Kidney (tissue), 22 donors: ENCODE measurements at places on chromosomes 3 and 15. TPM values are rescaled to one million over a fixed set of nuclear protein-coding genes. Genes with fewer than 3 reads are reported as not detected.

GOLGA8J gene
- not detected for total RNA-seq

DNA sequence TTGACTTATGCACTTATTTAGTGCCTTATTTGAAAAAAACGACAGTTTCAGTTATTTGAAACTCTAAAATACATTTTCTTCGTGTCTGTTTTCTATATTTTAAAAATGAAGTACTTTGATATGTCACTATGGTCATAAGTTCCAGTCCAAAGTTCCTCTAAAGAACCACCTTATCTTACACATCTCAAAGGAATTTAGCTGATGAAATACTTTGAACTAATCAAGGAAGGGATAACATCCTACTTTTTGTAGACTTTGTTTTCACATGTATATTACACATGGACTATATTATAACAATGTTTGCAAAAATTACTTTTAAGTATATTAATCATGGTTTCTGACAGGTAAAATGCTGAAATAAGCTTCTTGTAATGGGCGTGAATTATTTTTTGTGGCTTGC is 265.8 kb upstream of the ZNF717 start:
- no peak overlapping the region for H3K27ac ChIP-seq
- no peaks in the 10 kb centered on the region for H3K36me3 ChIP-seq
- H3K4me3 ChIP-seq = no peak overlapping the region
- no peaks in the 10 kb centered on the region for H3K4me1 ChIP-seq

DNA sequence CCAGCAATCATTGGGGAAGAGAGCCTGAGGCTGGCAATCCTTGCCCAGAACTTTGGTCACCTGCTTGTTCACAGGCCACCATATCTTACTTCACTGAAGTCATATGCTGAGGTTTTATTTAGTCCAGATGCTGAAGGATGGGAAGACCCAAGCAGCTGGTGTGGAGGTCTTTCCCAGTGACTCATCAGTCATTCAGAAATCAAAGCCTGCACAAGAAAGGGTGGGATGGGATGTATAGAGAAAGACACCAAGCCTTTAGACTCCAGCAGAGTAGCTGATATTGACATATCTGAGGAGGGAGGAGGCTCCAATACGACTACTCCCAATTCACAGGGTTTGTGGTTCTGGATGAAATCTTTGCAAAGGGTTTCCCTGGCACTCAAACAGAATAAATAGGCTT is 13.0 kb upstream of the PHLDB2 start:
- no peak overlapping the region for H3K27ac ChIP-seq
- H3K27me3 ChIP-seq = no peaks in the 10 kb centered on the region
- H3K36me3 ChIP-seq = peaks cover 12% of the 10 kb centered on the region

GRCh38 chr3:141410408-141410807 is 42.1 kb downstream of the ZBTB38 start:
- no peaks in the 10 kb centered on the region for H3K27me3 ChIP-seq
- no peak for DNase-seq
- no peaks in the 10 kb centered on the region for H3K4me1 ChIP-seq
- peaks cover 4% of the 10 kb centered on the region for H3K36me3 ChIP-seq

IFT122 gene
- 59.2 TPM for total RNA-seq

DNA sequence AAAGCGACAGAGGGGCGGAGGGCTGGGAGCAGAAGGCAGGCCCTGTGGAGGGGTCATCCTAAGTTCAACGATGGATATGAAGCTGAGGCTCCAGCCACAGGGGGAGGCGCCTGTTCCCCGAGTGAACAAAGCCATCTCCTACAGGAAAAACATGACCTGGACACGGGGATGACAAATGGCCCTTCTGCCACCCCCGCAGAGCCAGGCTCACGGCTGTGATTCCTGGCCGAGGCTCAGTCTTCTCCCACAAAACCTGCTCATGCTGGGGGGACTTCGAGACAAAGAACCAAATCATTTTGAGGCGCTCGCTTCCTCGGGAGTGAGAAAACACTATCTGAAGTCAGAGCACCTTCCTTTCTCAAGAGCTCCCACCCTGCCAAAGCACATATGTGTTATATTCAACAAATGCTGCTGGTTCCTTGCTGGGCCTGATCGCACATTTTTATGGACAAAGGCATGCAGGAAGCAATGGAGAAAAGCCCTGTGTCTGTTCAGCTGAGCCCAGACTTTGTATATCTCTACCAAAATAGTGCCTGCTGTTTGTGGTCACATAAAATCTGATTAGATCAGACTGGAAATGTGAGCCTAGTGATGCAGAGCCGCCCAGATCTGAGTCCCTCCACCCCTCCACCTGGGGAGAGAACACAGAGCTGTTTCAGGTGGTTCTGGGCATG is 5.6 kb downstream of the RBP1 start:
- no peaks in the 10 kb centered on the region for H3K36me3 ChIP-seq
- H3K27me3 ChIP-seq = no peaks in the 10 kb centered on the region
- H3K4me3 ChIP-seq = no peak overlapping the region
- peak; percentile 90 for DNase-seq
- peaks cover 8% of the 10 kb centered on the region for H3K4me1 ChIP-seq

- H3K4me1 ChIP-seq = no peaks in the 10 kb centered on the region
- no peak overlapping the region for H3K4me3 ChIP-seq
- no peak overlapping the region for H3K27ac ChIP-seq
- no peaks in the 10 kb centered on the region for H3K27me3 ChIP-seq
- H3K36me3 ChIP-seq = no peaks in the 10 kb centered on the region
Observed at GRCh38 chr3:20975188-20975651, 775.8 kb downstream of the ZNF385D start.

GRCh38 chr3:69698728-69699127 is 40.5 kb upstream of the MITF start:
- no peaks in the 10 kb centered on the region for H3K4me1 ChIP-seq
- no peak for DNase-seq
- H3K36me3 ChIP-seq = no peaks in the 10 kb centered on the region

GRCh38 chr15:89472785-89473256 is 23.6 kb downstream of the RHCG start:
- H3K4me1 ChIP-seq = no peaks in the 10 kb centered on the region
- no peaks in the 10 kb centered on the region for H3K36me3 ChIP-seq
- no peak overlapping the region for H3K27ac ChIP-seq
- H3K4me3 ChIP-seq = no peak overlapping the region

DNA sequence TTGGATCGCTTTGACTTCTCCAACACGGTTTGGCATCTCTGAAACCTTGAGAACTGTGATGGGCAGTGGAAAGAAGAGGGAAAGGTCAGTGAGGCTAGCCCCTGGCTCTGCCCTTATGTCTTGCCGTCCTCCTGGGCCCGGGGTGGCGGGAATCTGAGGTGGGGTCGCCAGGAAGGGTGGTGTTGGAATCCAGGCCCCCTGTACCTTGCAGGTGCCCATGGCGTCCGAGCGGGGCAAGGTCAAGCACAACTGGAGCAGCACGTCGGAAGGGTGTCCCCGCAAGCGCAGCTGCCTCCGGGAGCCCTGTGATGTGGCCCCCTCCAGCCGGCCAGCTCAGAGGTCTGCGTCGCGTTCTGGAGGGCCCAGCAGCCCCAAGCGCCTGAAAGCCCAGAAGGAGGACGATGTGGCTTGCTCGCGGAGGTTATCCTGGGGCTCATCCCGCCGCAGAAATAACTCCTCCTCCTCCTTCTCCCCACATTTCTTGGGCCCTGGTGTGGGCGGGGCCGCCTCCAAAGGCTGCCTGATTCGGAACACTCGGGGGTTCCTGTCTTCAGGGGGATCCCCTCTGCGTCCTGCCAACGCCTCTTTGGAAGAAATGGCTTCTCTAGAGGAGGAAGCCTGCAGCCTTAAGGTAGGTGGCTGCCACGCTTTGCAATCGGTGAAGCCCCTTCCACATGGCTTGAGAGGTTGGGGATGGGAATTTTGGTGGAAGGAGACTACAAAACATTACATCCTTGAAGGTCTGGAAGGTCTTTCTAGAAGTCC is 907 bp downstream of the TATDN2 start:
- peak; percentile 40 for DNase-seq
- H3K27me3 ChIP-seq = no peaks in the 10 kb centered on the region
- peaks cover 11% of the 10 kb centered on the region for H3K4me1 ChIP-seq
- H3K4me3 ChIP-seq = peak overlapping the region; percentile 97
- H3K27ac ChIP-seq = peak overlapping the region; percentile 55
- H3K36me3 ChIP-seq = peaks cover 9% of the 10 kb centered on the region

SETD2 gene
- total RNA-seq = 49.9 TPM
